ENCODE measurements at places on chromosomes 11 and 22. TPM values are rescaled to one million over a fixed set of nuclear protein-coding genes. Genes with fewer than 3 reads are reported as not detected.
A peak's percentile ranks its signal among the peaks of the same experiment; 100 is the strongest.

GRCh38 chr11:44162662-44163061, 67.2 kb downstream of the EXT2 start:
- no peaks in the 10 kb centered on the region for H3K27me3 ChIP-seq
- H3K27ac ChIP-seq: no peak overlapping the region
- no peak overlapping the region for H3K4me3 ChIP-seq
- DNase-seq: no peak

- no peaks in the 10 kb centered on the region for H3K4me1 ChIP-seq
- no peaks in the 10 kb centered on the region for H3K36me3 ChIP-seq
- no peak for DNase-seq
These were observed 2074.4 kb upstream of the RAG2 start for GRCh38 chr11:38672445-38672844.

- no peak for DNase-seq
- H3K4me1 ChIP-seq: no peaks in the 10 kb centered on the region
- H3K27ac ChIP-seq: no peak overlapping the region
- no peaks in the 10 kb centered on the region for H3K27me3 ChIP-seq
- H3K36me3 ChIP-seq: no peaks in the 10 kb centered on the region
These were observed 27.4 kb upstream of the TMEM45B start for GRCh38 chr11:129788278-129788677.

Gene OR2AT4
- not detected for total RNA-seq

Gene SAA1
- 6.5 TPM for total RNA-seq

DNA sequence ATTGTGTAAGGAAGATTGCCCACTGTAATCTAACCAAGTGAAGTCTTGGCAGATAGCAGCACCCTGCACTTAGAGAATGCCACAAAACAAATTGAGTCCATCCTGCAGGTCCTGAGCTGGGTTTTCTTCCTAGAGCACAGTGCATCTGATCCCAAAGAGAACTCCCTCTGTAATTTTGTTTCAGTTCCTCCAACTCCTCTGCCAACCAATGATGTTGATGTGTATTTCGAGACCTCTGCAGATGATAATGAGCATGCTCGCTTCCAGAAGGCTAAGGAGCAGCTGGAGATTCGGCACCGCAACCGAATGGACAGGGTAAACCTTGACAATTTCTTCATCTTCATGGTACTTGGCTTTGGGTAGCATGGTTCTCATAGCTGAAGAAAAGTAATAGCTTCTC, 33.1 kb upstream of the ST14 start:
- no peak overlapping the region for H3K4me3 ChIP-seq
- H3K4me1 ChIP-seq: peaks cover 28% of the 10 kb centered on the region
- H3K36me3 ChIP-seq: peaks cover 37% of the 10 kb centered on the region
- H3K27ac ChIP-seq: no peak overlapping the region
- no peaks in the 10 kb centered on the region for H3K27me3 ChIP-seq

Gene MS4A15
- total RNA-seq: not detected

DNA sequence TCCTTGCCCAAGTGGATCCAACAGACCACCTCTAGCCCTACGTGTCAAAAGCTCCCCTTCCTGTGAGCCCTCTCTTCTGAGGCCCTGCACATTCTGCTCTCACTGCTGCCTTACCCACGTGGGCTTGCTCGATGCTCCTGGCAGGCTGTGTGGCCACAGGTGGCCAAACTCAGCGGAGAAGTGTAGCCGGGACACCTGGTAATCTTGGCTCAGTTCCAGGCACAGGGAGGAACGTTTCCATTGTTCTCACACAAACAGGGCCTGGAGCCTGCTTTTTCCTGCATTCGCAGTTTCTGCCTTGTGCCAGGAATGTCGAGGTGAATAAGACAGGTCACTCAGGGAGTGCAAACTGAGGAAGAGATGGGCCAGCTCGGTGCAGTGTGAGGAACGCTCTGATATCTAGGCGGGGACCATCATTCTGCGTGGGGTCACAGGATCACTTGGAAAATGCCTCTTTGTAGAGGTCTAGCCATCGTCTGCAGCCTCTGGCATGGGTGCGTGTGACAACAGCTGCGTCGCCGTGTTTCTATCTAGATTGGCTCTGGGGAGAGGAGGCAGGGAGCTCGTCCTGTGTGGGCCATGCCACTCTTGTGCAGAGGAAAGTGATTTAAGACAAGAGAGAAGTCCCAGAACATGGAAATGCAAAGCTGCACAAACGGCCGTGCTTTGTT, 127.6 kb upstream of the PARVA start:
- H3K36me3 ChIP-seq: peaks cover 81% of the 10 kb centered on the region
- H3K27ac ChIP-seq: peak overlapping the region; percentile 41
- H3K4me3 ChIP-seq: no peak overlapping the region
- no peaks in the 10 kb centered on the region for H3K27me3 ChIP-seq
- H3K4me1 ChIP-seq: peaks cover 24% of the 10 kb centered on the region

- no peak overlapping the region for H3K4me3 ChIP-seq
- DNase-seq: no peak
- H3K4me1 ChIP-seq: no peaks in the 10 kb centered on the region
- no peaks in the 10 kb centered on the region for H3K27me3 ChIP-seq
These were observed 264.0 kb upstream of the CCDC179 start for GRCh38 chr11:23124249-23124648.

DNA sequence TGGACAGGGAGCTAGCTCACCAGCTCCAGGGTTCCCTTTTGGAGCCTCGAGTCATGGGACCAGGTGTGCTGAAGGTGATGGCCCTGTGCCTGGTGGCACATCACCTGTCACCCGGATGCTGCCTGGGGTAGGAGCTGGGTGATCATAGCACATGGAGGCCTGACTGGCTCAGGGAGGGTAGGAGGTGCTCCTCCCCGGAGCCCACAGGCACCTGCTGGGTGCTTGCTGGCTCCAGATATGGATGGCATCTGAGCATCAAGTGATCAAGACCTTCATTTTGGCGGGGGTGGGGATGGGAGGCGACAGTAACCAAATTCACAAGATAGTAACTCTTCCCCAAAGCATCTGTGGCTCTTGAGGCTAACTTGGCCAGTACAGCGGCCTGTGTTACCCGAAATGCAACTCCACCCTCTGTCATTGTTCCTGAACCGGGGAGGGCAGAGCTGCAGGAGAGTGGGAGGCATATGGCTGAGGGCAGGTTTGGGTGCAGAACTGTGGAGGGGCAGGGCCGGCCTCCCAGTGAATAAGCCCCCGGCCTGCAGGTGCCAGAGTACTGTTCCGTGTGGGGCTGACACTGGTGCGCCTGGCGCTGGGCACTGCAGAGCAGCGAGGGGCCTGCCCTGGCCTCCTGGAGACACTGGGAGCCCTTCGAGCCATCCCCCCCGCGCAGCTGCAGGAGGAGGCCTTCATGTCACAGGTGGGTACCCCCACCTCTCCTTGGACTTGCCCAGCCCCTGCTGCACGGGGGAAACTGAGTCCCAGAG, 4.7 kb downstream of the TBC1D10C start:
- no peak overlapping the region for H3K27ac ChIP-seq
- H3K36me3 ChIP-seq: no peaks in the 10 kb centered on the region
- H3K27me3 ChIP-seq: peaks cover 5% of the 10 kb centered on the region
- DNase-seq: no peak

DNA sequence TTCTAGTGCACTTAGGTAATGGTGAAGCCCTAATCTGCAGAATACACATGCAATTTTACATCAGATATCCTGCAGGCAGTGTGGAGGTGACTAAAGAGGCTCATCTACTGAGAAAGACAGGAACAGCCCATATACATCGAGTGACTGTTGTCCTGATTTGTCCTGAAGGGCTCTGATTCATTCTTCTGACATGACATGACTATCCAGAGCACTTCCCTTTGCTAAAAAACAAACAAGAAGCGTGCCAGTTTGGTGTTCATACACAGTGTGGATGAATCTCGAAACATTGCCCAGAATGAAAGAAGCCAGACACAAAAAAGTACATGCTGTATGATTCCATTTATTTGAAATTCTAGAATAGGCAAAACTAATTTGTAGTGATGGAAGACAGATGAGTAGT, 48.0 kb upstream of the AMPD3 start:
- H3K4me1 ChIP-seq: peaks cover 7% of the 10 kb centered on the region
- H3K27ac ChIP-seq: no peak overlapping the region
- no peak overlapping the region for H3K4me3 ChIP-seq
- H3K36me3 ChIP-seq: no peaks in the 10 kb centered on the region
- DNase-seq: no peak

DNA sequence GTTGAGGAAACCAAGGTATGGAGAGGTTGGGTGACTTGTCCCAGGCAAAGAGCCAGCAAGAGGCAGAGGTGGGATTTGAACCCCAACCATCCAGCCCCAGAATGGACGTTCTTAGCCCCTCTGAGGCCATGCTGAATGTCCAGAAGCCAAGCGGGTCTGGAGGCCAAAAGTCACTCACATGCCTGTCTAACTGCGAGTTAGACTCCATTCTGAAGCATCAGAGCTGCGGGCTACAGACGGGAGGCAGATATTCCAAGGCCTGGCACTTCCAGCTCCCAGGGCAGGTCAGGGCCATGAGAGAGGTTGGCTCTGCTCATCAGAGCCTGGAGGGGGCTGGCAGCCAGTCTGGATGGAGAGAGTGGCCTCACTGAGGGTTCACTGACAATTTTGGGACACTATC, 616.5 kb downstream of the BRD1 start:
- no peaks in the 10 kb centered on the region for H3K27me3 ChIP-seq
- DNase-seq: no peak
- H3K4me1 ChIP-seq: no peaks in the 10 kb centered on the region
- no peak overlapping the region for H3K4me3 ChIP-seq
- no peak overlapping the region for H3K27ac ChIP-seq

Gene MIOX
- total RNA-seq: not detected

GRCh38 chr22:45212992-45213751, 27.5 kb downstream of the KIAA0930 start:
- peak overlapping the region; percentile 78 for H3K4me3 ChIP-seq
- H3K4me1 ChIP-seq: peaks cover 63% of the 10 kb centered on the region
- H3K36me3 ChIP-seq: no peaks in the 10 kb centered on the region
- H3K27ac ChIP-seq: peak overlapping the region; percentile 74
- peak; percentile 38 for DNase-seq
- no peaks in the 10 kb centered on the region for H3K27me3 ChIP-seq

All from thoracic aorta (tissue), 2 donors.